ENCODE measurements at places on chromosomes 12 and 14.

- no peak for DNase-seq
Observed at GRCh38 chr14:78737116-78737515, 566.9 kb downstream of the NRXN3 start.

DNA sequence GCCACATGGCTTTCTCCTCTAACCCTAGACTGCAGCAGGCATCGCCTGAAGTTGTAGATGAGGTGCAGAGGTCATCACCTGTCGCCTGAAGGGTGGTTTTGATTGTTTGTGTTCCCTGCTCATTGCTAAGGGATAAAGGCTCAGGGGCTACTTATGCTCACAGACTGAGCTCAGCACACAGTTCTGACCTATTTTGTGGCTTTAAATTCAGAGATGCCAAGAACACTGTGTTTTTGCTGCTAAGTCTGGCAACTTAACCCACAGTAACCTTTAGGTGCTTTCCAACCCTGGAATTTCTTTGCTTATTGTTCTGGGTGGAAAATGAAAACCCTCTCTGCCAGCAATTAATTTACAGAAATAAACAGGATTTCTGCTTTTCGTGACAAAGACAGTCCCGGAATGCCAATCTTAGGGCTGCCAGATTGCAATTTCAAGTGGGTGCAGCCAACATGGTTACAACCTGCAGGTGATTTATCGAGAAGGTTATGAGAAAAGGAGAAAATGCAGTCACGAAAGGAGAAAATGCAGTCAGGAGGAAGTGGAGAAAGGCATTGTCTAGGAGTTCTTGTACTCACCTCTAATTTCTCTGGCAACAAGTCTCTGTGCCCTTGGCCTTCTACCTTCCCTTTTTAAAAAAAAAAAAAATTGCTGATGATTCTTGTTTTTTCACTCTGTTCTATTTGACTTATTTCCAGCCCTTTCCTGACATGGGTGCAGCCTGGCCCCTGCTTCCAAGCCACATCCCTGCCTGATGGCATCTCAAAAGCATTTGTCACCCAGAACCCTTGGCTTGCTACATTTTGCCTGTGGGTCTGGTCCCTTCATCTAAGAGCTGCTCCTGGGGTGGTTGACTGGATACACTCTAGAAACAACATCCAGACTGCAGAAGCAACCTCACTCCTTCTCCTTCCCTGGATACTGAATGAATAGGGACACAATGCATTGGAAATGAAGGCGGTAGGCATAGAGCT, 23.3 kb downstream of the NPC2 start:
- no peak for DNase-seq

- DNase-seq, result no peak
Observed at GRCh38 chr12:44036875-44037443, 201.1 kb downstream of the TMEM117 start.

DNA sequence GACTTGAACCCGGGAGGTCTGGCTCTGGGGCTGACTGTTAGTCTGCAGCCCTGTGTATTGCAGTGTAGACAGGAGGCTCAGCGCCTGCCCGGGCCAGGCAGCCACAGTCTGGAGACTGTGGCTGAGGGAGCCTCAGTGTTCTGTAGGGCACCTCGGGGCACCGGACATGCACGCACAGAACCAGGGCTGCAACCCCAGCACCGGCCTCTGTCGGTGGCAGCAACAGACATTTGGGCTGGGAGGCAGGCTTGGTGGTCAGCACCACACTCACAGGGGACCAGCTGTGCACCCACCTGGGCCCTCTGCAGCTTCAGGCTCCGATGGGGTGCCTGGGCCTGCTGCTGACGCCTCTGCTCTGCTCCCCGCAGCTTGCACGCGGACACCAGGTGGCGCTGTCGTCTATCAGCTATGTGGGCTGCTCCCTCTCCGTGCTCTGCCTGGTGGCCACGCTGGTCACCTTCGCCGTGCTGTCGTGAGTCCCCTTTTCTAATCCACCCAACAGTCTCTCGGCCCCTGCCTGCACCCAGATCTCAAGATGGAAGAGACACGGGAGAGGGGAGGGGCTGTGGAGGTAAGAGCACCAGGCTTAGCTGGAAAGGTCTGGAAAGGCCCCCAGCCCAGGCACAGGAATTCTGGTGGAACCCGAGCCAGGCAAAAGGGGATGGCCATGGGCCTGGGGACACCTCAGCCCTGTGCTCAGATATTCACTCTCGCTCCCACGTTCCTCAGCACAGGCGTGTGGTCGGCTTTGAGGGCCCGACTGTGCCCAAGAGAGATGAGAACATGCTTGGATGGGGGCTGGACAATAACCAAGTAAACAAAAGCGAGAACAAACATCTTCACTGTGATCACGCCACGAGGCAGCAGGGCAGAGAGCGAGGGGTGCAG, 151.0 kb downstream of the ADGRD1 start:
- DNase-seq, result peak; percentile 66

DNA sequence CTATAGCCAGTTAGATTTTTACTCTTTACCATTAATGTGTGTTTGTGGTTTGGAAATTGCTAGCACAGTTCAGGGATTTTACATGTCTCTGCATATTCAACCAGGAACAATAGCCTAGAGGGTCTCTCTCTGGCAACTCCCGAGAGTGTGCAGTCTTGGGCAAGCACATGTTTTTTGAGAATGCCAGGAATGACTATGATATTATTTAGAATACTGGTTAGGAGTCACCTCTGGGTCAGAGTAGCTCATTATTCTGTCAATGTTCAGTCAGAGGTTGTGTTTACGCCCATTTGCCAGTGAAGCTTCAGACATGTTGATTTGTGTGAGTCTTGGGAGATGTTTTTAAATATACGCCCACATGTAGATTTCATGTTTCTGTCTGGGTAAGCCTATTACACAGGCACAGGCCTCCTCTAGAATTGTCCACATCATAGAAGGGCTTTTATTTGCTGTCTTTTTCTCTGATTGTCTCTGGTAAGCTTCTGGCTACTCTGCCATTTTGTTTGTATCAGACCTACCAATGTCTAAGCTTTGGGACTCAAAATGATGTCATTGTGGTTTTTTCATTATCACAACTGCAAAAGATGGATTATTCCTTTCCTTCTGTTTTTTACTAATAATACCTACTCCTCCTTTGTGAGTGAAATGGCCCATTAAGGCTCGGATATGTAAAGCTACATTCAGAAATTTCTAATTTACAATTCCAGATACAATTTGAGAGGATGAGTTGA, 203.1 kb upstream of the PPFIA2 start:
- DNase-seq, result no peak

DNA sequence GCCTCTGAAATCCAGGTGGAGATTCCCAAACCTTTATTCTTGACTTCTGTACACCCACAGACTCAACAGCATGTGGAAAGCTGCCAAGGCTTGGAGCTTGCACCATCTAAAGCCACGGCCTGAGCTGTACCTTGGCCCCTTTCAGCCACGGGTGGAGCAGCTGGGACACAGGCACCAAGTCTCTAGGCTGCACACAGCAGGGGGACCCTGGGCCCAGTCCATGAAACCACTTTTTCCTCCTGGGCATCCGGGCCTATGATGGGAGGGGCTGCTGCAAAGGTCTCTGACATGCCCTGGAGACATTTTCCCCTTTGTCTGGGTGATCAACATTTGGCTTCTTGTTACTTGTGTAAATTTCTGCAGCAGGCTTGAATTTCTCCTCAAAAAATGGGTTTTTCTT, 32.0 kb downstream of the EIF2S3B start:
- no peak for DNase-seq

- no peak for DNase-seq
Observed at GRCh38 chr12:42921741-42922504, 332.4 kb upstream of the PRICKLE1 start.

- DNase-seq, result no peak
Observed at GRCh38 chr12:19886639-19887064, 447.4 kb downstream of the AEBP2 start.

GRCh38 chr12:26846416-26846815, 13.4 kb upstream of the ITPR2 start:
- DNase-seq, result no peak

DNA sequence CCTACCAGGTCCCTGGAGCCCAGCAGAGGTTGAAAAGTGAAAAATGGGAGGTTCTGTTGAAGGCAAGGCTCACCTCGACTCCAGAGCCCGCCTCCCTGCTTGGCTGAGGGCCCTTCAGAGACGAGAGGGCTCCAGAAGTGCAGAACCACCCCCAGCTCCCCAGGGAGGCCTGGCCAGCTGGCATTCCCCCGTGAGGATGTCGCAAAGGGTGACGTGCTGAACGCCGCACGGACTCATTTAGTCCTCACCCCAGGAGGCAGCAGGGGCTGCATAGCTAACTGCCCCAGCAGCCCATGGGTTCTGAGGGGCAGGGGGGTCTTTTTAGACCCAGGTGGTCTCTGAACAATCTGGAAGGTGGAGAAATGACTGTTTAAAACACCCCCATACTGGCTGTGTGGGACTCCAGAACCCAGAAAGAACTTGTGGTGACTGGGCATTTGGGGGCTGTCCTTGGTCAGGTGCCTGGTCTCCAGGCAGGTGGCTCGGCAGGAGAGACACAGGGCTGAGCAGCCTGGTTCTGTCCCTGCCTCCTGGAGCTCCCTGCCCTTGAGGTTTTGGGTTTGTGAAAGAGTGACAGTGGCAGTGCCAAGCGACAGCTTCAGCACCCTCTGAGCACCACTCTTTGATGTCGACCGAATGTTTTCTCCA, 32.0 kb downstream of the ANAPC7 start:
- DNase-seq, result peak; percentile 46

GRCh38 chr14:31994391-31995033, 82.6 kb upstream of the ARHGAP5 start:
- DNase-seq, result no peak

GRCh38 chr12:65602253-65602609, 222.1 kb upstream of the HMGA2 start:
- no peak for DNase-seq

Measured in GM12891 (cell line).